ENCODE measurements at places on chromosomes 13 and 19. TPM values are rescaled to one million over a fixed set of nuclear protein-coding genes. Genes with fewer than 3 reads are reported as not detected.

SHISA2 gene
- 51.0 TPM for total RNA-seq

DNA sequence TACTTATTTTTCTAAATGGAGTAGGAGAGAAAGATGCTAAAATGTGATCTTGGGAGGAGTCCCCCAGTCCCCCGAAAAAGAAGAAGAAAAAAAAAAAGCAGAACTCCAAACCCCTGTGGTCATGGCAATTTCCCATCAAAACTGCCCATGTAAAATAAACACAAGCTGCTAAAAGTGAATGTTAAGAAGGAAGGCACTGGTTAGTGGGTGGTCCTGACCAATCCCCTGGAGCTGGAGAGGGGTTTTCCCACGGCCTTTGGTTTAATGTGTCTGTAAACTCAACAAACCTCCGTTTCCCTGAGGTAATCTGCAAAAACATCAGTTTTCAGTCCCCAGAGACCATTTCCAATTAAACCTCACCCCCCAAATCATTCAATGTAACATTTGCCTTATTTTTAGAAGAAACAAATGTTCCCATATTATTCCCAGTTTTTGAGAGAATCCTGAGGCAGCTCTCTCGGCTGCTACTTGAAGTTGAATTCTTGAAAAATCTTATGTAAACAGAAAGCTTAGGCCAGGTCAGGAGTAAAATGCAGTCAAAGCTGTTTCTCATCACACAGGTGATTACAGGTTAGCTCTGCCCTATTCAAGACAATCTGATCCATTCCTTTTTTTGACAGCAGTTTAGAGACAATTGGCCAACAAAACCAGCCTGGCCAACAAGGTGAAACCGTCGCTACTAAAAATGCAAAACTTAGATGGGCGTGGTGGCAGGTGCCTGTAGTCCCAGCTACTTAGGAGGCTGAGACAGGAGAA, 17.0 kb downstream of the RAB3D start:
- no peak for DNase-seq

GRCh38 chr19:52941941-52942385, 18.7 kb upstream of the ZNF888 start:
- DNase-seq = peak; percentile 1

CEACAM7 gene
- not detected for total RNA-seq

- DNase-seq = no peak
Measured at GRCh38 chr19:16676101-16676798, 15.3 kb downstream of the TMEM38A start.

DNA sequence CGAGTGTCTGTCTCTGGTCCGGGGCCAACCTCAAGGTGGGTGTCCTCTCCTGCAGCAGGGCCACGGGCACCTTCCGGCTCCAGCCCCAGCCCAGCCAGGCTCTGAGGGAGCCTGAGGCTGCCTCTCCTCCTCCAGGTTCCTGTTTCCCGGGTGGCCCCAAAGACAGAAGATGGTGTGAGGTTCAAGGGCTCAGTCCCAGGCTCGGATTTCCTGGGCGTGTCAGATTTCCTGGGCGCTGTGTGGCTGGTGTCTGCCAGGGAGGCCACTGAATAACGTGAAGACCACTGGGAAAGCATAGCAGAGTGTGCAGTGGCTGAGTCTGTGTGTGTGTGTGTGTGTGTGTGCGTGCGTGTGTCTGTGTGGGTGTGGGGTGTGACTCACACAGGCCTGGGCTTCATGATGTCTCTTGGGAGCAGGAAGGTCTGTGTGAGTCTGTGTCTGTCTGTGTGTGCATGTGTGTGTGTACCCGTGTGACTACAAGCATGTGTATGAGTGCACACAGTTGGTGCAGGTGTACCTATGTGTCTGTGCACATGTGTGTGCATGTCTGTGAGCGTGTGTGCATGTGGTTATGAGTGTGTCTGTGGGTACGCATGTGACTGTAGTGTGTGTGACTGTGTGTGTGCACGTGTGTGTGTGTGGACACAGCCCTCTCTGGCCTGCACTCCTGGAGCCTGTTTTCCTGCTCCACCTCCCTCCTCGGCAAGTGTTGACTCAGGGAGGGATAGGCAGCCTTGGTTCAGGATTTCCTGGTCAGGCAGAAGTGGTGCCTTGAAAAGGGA, 28.3 kb downstream of the CEBPA start:
- peak; percentile 11 for DNase-seq

DNA sequence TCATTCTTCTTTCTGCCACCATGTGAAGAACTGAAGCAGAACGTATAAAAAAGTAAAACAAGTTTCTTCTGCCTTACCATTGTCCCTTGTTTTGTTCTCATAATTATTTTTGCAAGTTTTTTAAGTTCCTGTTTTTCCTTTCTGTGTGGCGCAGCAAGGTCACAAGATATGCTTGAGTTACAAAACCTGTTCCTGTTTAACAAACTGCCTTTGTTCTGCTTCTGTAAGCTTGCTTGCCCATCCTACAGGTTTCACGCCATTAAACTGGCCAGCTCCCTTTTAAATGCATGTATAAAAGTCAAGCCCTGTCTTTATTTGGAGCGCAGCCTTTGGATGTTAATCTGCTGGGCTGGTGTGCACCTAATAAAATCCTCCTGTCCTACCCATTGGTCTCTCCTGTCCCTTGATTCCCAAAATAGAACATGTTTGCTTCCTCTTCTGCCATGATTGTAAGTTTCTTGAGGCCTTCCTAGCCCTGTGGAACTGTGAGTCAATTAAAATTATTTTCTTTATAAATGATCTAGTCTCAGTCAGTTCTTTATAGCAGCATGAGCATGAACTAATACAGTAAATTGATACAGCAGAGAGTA, 1115.4 kb downstream of the SLITRK1 start:
- DNase-seq = no peak

DNA sequence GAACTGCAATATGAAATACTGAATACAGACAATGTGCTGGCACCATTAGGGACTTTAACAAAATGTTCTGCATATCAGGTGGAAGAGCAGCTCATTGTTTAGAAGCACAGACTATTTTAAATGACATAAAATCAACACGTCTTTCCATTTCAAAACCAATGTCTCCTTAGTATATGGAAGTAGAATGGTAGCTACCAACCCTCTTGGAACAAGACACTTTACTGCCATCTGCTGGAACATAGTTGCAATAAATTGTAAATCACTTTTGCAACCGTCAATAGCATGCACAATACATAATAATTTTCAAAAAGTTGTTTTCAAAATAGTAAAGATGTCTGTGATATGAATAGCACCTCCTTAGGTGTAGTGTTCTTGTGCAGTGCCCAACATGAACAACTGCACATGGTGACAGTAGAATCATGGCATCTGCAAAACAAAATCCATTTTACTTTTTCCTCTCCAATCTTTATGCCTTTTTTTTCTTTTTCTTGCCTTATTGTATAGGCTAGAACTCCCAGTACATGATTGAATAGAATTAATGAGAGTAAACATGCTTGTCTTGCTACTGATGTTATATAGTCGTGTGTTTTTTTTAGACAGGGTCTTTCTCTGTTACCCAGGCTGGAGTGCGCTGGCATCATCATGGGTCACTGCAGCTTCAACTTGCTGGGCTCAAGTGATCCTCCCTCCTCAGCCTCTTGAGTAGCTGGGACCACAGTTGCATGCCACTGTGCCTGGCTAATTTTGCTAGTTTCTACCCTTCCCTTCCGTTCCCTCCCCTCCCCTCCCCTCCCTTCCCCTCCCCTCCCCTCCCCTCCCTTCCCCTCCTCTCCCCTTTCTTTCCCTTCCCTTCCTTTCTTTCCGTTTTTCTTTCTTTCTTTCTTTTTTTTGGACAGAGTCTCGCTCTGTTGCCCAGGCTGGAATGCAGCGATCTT, 7.8 kb upstream of the LYPD5 start:
- peak; percentile 78 for DNase-seq

DNA sequence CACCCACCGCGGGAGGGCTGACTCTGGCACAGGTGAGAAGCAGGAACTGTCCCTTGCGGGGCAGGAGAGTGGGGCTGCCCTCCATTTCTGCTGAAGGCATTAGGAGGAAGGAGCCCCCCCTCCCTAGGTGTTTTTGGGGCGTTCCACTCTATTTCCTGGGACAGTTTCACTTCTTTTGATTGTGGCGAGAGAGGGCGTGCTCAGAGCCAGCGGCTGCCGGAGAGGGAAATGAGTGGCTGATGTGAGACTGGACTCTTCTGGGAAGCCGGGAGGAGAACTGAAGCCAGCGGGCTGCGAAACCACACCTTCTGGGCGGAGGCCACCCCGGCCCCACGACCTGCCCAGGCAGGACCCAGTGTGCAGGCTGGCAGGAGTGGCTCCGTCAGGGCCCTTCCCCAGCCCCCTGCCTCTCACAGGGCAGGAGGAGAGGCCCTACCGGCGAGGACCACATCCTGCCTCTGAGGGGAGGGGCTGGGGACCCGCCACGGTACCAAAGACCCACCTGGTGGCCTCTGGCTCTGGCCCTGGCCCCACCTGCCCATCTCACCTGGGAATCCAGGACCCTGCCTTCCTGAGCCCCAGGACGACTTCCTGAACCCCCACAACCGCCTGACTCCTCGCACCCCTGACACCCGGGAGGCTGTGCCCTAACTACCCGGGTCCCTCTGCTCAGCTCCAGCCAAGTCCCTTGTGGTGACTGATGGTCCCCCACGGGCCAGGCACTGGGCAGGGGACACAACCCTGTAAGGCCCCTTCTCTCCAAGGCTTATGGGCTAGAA, 25.9 kb downstream of the MPND start:
- no peak for DNase-seq

DNA sequence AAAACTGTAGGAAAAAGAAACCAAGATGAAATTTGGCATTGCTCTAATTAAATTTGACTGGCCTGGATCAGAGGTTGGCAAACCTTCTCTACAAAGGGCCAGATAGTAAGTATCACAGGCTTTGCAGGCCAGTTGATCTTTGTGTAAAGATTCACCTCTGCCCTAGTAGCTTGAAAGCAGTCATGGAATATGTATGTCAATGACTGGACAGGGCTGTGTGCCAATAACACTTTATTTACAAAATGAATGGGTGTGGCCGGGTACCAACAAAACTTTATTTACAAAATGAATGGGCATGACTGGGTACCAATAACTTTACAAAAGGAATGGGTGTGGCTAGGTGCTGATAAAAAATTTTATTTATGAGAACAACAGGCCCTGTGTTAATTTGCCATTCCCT, 20.0 kb downstream of the SIN3B start:
- DNase-seq = no peak

- DNase-seq = no peak
Measured at GRCh38 chr13:20340136-20340758, 108.1 kb upstream of the GJB6 start.

- DNase-seq = no peak
Measured at GRCh38 chr13:33218020-33218419, 67.5 kb downstream of the STARD13 start.

DNA sequence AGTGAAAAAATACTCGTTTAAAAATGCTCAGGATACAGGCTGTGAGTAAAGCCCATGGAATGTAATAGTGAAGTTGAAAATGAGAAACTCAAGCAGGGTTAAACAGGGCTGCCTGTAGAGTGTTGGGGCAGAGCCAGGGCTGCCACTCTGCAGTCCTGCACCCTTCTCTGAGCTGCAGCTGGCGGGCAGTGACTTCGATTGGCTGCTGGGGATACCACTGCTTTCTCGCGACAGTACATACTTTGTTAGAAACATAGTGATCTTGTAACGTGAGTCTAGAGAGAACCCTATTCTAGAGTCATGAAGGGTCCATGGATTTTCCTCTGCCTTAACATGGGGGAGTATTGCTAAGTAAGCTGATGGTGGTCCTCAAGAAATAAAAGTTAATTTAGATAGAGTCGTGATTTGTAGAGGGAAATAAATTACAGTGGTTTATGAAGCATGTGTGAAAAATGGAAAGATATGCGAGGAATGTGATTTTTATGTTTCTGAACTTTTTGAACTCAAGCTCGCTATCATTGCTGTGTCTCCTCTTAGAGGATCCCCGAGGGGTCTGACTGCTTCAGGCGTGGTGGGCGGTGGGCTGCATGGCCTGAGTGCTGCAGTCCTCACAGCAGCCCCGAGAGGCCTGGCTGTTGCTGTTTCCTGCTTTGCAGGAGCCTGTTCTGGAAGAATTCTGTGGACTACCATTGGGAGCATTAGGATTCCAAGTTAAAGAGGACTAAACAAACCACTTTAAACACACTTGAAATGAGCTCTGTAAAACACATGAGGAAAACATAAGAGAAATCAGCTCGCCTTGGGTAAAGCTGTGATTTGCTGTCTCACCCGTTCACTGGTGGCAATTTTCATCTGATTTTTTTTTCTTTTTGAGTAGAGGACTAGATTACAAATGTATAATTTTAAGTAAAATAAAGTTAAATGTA, 95.7 kb downstream of the ARHGEF7 start:
- DNase-seq = peak; percentile 52

GRCh38 chr13:36965767-36966166, 33.4 kb downstream of the ALG5 start:
- DNase-seq = no peak

GRCh38 chr13:98254513-98254912, 77.4 kb upstream of the RNF113B start:
- peak; percentile 29 for DNase-seq

PLIN3 gene
- 36.2 TPM for total RNA-seq

- no peak for DNase-seq
Measured at GRCh38 chr19:35342430-35342829, 5.3 kb upstream of the FFAR1 start.

DNA sequence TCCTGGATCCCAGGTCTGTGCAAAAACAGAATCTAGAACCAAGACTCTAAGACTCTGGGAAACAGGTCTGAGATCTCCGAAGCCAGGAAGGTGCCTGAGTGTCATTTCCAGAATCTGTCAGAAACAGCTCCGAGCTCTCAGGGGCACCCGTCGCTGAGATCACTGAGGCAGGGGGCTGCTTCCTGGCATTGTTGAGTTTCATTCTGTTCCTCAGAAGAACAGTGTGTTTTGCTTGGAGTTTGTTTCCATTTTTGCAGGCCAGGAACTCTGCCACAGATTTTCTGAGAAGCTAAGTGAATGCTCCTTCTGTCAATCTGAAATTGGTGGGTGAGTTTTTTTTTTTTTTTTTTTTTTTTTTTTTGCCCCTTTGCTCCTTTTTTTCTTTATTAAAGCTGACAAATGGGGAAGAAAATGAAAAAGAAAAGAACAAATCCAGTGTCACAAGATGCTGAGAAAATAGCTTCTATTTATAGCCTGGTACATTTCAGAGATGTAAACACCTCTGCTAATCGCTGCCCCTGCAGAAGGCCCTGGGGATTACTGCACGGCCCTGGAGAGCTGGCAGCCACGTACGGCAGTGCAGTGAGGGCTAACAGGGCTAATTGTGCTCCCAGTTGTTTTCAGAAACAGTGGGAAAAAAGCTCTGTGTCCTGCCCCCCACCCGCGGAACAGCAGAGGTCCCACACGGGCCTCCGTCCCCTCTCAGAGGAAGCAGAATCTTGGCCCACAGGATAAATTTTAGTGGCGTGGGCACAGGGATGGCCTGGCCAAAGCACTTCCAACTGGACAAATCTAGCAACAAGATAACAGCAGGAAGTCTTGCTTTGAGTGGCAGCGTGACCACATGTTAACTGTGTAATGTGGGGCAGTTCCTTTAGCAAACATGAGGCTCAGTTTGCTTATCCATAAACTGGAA, 237.6 kb upstream of the IRS2 start:
- DNase-seq = no peak

Data from SK-MEL-5 (cell line).